ENCODE measurements at places on chromosomes 6 and 20.

- no peak for DNase-seq
Observed at GRCh38 chr6:42507195-42507594, 55.5 kb upstream of the TRERF1 start.

DNA sequence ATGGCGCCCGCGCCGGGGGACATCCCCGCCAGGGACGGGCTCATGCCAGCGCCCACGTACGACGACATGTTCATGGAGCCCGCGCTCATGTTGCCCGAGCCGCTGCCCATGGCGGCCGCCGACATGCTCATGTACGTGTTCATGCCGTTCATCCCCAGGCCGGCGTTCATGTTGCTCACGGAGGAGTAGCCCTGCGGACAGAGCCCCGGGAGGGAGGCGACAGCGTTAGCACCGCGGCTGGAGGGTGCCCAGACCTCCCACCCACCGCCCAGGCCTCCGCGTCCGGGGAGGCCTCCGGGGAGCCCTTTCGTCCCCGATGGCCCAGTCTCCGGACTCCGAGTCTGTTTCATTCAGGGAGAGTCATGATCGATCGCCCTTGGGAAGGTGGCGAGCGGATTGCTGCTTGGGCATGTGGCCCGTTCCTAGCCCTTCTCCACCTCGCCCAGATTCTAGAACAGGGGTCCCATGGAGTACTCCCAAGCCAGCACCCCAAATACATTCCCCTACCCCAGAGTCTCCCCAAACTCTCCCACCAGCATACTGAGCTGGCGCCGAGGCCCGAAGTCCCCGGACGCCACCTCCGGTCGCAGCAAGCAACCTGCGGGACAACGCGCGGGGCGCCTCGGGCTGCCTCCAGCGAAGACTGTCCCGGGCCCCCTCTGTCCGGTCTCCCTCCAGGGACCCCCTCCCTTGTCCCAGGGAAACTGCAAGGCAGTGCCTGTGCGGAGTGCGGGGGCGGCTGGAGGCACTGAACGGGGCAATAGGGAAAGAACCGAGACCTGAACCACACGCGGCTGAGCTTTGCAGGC is 1.2 kb downstream of the FOXA2 start:
- DNase-seq: no peak

- DNase-seq: no peak
Observed at GRCh38 chr6:26170951-26171841, 84.0 kb downstream of the HFE start.

GRCh38 chr6:16670617-16671051 is 90.6 kb downstream of the ATXN1 start:
- no peak for DNase-seq

DNA sequence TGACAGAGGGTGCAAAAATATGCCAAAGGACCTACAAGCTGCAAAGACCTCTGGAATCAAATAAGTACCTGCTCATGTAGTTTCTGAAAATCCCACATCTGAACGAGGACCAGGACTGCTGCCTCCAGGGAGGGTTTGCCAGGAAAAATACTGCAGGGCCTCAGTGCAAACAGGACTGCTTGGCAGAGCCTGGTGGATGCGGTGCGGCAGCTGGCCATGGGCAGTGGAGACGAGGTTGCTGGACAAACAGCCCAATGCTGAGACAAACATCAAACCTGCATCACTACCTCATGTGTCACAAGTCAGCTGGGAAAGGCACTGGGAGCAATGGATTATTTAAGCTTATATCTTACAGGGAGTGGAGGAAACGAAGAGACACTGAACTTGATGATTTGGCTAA is 238.8 kb downstream of the PAX1 start:
- DNase-seq: no peak

DNA sequence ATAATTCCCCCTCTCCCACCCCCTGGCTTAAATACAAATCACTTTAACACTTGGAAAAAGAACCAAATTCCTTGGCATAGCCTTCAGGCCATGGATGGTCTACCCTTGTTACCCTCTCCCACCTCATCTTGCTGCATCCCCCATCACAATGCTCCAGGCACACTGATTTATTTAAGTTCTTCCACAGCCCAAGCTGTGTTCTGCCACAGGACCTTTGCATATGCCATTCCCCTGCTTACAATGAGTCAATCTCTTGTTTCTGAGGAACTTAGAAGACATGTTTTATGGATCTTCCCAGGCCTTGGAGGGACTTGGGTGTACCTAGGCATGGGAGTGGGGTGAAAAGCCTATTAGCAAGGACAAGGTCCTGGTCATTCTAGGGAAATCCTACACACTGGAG is 6.2 kb upstream of the MAFB start:
- DNase-seq: no peak

- no peak for DNase-seq
Observed at GRCh38 chr6:5529015-5529414, 267.7 kb downstream of the FARS2 start.

GRCh38 chr6:4606821-4607704 is 169.1 kb upstream of the CDYL start:
- no peak for DNase-seq

DNA sequence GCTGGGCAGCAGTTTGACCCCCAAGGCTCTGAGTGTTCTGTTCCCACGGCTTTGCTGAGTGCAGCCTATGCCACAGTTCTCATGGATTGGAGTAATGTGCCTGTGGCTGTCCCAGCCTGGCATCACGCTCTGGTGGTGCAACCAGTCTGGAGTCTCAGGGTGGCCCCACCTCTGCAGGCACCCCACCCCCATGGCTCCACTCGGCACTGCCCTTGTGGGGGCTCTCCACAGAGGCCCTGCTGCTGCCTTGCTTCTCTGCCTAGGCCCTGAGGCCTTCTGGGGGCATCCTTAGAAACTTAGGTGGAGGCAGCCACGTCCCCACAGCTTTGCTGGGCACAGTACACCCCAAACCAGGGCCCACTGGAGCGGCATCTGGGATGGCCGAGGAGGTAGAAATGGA is 25.4 kb upstream of the B4GALT5 start:
- DNase-seq: no peak

- no peak for DNase-seq
Observed at GRCh38 chr6:13267142-13267651, 61.1 kb downstream of the TBC1D7 start.

GRCh38 chr6:128346569-128346968 is 173.8 kb downstream of the PTPRK start:
- no peak for DNase-seq

DNA sequence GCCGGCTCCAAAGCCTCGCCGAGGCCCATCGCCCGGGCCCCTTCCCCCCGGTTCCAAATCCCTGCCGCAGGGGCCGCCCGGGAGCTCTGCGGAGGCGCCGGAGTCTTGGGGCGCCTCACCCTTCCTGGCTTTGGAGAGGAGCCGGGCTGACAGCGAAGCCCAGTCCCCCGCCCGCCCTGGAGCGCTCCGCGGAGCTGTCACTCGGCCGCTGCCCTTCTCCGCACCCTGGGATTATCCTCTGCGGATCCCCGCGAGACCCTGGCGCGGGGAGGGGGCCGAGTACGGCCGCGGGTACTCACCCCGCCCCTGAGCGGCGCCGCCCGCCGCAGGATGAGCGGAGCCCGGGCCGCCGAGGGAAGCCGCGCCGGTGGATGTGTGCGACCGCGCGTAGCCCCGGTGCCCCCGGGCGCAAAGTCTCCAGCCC is 343 bp downstream of the SNAP91 start:
- no peak for DNase-seq

DNA sequence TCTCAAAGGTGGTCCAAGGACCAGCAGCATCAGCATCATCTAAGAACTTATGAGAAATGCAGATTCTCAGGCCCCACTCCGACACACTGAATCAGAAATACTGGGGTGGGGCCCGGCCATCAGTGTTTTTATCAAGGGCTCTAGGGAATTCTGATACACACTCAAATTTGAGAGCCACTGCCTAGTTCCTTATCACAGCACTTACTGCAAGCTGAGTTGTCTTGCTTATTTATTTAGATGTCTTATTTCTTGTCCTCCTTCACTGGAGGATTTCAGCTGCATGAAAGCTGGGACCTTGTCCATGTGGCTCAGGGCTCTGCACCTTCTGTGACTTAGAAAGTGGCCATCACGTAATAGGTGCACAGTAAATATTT is 139.4 kb upstream of the RREB1 start:
- no peak for DNase-seq

- no peak for DNase-seq
Observed at GRCh38 chr6:359261-360035, 32.1 kb upstream of the IRF4 start.

- DNase-seq: no peak
Observed at GRCh38 chr6:101490857-101491256, 97.3 kb downstream of the GRIK2 start.

DNA sequence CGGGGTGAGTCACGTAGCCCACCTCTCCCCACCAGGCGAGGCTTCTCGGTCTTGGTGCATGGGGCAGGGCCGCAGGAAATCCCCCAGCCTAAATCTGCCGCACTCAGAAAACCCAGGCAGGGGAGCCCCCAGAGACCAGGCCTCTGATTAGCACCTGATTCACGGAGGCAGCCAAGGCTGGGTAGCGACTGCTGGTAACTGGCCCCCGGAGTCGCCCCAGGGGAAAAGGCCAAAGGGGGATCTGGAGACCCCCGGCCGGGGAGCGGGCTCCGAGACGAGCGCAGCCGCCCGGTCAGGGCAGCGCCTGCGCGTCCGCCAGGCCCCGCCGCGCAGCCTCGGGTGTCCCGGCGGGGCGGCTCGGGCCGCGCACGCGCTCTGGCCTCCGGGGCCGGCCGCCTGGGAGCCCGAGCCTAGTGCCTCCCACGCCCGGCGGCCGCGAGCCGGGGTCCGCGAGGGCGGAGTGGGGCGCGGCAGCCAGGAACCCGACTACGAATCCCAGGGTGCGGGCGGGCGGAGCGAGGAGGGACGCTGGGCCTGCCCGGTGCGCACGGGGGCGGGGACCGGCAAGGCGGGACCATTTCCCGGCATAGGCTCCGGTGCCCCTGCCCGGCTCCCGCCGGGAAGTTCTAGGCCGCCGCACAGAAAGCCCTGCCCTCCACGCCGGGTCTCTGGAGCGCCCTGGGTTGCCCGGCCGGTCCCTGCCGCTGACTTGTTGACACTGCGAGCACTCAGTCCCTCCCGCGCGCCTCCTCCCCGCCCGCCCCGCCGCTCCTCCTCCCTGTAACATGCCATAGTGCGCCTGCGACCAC is at the start of gene DUSP22:
DUSP22 (plus strand) TSS at position 791 of the 809 bp plus-strand sequence. CDS start 53 bp downstream, outside the sequence.
- no peak for DNase-seq

DNA sequence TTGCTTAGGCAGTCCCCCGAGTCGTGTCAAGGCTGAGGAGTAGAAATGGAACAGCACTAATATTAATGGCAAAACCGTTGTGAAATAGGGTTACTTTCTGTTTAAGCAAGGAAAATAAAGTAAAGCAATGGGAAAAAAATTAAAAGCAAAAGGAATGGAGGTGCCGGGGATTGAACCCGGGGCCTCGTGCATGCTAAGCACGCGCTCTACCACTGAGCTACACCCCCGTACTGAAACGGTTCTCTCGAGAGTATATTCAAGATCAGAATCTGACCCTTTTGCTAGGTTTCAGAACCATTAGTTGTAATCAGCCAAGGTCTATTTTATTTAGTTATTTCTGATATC is 85.5 kb downstream of the TRIM27 start:
- DNase-seq: peak; percentile 55

GRCh38 chr20:36490191-36490590 is 51.1 kb upstream of the MYL9 start:
- no peak for DNase-seq

DNA sequence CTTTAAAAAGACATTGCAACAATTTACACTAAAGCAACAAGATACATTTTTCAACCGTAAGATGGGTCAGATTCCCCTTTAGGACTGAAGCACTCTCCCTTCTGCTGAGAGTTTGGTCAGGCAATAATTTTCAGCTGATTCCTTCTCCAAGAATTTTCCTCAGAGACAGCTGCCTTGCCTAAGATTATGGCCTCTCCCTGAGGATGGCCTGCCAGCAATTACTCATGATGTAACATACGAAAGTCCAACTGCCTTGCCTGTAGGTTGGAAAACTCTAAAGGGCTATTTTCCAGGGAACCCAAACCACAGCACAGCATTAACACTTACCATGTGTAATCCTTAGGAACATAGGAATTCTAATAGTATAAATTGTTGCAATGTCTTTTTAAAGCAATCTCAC is 229.1 kb upstream of the FLRT3 start:
- no peak for DNase-seq

DNA sequence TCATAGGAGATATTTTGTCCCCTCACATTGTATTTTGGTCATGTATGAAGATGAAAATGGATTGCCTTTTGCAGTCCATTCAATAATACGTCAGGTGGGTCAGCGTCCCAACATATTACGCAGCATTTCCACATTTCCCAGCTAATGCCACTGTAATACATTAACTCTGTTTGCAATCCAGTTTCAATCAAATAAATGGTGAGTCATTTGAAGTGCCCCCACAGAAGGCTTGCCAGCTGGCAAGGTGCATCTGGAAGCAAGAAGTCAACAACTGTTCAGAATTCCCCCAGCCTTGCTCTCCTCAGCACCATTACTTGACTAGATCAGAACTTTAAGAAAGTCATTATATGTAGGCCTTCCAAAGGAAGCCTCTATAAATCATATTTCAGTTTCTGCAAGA is 50.4 kb downstream of the PHACTR1 start:
- DNase-seq: no peak

DNA sequence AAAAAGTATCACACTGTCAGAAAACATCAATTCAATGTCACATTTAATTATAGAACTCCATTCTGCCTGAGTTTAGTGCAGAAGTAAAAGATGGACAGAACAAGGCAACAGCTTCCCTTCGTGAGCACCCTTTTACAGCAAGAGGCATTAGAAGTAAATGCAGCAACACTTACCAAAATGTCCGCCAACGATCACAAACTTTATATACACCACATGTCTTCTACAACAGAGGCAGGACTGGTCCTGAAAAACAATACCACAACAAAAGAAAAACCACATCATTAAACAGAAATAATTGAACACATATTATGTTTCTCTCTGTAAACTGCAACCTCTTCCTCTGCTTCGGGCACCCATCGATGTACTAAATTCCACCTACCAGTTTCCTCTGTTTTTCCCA is 92.9 kb downstream of the FYN start:
- no peak for DNase-seq

- no peak for DNase-seq
Observed at GRCh38 chr6:122853259-122853995, 64.4 kb downstream of the SMPDL3A start.

DNA sequence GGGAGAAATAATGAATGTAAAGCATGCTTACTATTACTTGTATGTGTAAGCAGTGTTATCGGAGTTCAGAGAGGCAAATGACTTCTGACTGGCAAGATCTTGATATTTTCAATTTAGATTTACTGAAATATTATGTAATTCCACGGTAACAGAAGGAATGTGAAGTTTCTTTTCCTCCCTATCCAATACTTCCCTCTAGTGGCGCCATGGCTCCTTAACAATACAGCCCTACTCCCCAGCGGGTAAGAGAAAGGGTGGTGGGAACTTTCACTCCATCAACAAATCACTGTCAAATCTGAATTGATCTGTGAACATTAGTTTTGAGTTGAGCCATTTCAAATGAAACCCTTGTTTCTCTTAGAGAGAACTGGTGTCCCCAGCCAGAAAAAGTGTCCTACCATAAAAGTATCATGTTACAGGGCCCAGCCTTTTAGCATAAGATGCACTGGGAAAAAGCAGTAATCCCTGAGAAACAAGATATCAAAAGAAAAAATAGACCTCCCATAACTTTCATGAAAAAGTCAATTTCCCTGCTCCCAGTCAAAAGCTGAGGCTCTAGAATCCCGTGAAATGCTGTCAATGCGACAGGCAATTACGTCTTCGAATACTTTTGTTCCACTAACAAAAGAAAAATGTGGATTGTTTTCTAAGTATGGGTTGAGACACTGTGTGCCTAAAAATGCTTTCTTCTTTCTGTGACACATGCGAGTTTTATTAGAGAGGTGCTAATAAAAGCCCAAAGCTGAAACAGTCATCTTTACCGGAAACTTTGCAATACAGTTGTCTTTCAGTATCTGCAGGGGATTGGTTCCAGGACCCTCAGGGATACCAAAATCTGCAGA is 12.9 kb downstream of the COX7A2 start:
- no peak for DNase-seq

Data from activated naive CD4-positive, alpha-beta T cell (primary cell).